T-helper 22 cell (primary cell): ENCODE measurements at places on chromosomes 3 and 15.

DNA sequence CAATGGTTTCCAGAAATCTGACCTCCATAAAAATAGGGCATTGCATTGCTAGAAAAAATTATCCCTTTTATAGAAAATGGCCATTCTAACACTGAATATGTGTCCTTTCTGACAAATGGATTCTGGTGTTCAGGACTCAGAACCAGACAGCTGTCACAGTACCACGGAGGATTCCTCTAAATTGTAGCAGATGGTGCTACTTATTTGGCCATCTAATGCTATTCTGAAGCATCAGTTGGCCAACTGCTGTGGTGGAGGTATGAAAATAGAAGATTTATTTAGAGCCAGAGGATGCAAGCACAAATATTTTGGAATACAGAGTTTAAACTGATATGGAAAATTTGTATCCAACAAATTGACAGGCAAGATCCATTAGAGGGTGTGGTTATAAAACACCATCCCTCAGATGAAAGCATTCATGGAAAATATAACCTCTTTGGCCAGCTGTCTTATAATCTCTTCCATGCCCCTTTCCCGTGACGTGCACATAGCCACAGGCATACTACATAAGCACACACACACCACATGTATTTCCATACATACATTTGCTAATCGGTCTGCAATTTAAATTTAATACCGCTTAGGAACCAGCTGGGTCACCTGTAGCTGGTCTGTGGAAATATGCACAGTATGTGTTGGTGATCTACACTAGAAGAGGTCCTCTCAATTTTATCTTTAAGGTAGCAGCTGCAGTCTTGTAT, 302.7 kb upstream of the KCNMB2 start:
- no peak for DNase-seq

GRCh38 chr3:147730284-147730683, 321.1 kb downstream of the ZIC1 start:
- DNase-seq: no peak

DNA sequence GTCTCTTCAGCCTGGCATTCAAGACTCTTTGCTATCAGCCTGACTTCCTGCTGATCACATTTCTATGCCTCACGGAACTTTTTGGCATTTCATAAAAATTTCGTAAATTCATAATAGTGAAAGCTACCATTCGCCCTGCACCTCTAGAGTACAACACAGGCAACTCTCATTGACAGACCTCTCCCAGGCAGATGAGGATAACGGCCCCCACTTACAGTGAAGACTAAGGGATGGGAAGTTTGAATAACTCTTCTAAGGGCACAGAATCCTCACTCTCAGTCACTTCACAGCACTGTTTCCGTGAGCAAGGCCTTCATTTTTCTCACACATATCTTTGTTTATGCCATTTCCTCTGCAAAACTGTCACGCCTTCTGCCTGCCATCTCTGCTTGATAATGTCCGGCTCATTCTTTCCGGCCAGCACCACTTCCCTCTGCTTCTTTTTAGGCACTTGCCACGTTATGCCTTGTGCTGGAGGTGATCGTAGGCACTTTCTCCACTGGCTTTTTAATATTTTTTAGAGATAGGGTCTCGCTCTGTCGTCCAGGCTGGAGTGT, 224.1 kb upstream of the HES1 start:
- no peak for DNase-seq

- DNase-seq: no peak
These were observed 75.6 kb upstream of the SNTN start for GRCh38 chr3:63576846-63577245.

DNA sequence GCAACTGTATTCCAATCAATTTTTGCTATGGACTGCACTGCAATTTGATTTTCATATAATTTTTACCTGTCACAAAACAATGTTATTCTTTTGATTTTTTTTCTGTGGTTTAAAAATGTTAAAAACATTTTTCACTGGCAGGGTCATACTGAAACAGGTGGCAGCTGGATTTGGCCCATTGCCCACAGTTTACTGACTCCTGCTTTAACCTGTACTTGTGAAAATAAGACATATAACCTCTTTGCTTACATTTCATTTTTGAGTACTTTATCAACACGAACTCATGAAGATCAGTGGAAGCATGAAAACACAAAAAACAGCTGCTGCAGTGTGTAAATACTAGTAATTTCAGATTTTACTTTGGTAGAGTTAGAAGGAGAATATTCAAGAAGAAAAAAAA, 313.1 kb downstream of the WDR72 start:
- no peak for DNase-seq

DNA sequence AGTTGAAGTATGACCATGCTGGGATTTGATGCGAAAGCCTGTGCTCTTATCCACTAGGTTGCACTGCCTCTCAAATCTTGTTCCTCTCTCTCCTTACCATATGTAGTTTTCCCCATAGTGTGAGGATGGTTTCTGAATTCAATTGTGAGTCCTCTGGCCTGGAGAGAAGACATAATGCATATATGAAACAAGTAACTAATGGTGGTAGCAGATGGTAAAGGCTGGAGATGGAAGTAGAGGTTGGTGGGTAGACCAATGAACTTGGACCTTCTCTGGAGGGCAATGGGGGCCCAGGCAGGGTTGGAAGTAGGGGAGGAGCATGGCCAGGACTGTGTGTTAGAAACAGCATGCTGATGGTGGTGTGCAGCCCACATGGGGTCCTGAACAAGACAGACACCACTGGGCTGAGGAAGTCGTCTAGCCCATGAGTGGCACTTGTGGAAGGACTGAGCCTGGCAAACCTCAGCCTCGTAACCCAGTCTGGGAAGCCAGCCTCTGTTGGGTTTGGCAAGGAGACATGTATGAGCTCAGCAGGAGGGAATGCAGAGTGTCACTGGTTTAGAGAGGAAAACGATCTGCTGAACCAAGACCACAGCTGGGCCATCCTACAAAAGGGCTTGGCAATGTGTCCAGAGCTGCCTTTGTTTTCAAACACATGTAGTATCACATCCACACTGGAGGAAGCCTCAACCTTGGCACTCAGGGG, 18.5 kb upstream of the LMCD1 start:
- no peak for DNase-seq

GRCh38 chr3:10006048-10006761, 19.6 kb upstream of the EMC3 start:
- no peak for DNase-seq
